ENCODE measurements at places on chromosomes 2 and 18.
A peak's percentile ranks its signal among the peaks of the same experiment; 100 is the strongest.

GRCh38 chr2:210681491-210681890, 125.1 kb downstream of the CPS1 start:
- peak; percentile 75 for DNase-seq

DNA sequence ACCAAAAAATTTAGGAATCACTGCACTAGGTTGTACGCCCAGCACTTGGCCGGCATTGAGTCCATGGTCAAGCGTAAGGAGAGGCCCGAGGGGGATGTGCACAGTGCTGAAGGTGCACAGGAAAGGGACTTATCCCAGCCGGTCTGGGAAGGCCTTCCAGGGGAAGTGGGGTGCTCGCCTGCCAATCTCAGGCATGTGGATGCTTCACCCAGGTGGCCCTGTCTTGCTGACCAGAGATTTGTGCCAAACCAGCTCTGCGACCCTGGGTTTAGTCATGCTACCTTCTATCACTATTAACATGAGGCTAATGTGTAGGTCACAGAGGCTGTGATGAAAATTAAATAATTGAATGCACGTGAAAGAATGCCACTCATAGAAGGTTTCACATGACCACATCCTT, 1.7 kb upstream of the ITM2C start:
- DNase-seq = no peak

- peak; percentile 37 for DNase-seq
Measured at GRCh38 chr2:227238238-227239237, 74.1 kb downstream of the COL4A3 start.

DNA sequence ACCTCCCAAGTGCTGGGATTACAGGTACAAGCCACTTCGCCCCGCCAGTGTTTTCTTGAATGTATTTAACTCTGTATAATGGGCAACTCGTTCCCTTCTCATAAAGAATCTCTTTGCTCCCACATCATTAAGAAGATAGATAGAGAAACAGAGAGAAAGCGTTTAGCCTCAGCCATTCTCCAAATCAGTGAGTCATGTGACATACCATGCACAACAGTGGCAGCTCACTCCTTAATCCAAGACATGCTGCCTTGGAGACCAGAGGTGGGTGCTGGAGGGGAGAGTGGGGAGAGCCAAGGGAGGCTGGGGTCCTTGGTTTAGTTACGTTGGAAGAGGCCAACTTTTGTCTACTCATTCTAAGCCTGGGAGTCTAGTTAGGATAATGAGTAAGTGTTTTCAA, 54.7 kb downstream of the TGIF1 start:
- no peak for DNase-seq

DNA sequence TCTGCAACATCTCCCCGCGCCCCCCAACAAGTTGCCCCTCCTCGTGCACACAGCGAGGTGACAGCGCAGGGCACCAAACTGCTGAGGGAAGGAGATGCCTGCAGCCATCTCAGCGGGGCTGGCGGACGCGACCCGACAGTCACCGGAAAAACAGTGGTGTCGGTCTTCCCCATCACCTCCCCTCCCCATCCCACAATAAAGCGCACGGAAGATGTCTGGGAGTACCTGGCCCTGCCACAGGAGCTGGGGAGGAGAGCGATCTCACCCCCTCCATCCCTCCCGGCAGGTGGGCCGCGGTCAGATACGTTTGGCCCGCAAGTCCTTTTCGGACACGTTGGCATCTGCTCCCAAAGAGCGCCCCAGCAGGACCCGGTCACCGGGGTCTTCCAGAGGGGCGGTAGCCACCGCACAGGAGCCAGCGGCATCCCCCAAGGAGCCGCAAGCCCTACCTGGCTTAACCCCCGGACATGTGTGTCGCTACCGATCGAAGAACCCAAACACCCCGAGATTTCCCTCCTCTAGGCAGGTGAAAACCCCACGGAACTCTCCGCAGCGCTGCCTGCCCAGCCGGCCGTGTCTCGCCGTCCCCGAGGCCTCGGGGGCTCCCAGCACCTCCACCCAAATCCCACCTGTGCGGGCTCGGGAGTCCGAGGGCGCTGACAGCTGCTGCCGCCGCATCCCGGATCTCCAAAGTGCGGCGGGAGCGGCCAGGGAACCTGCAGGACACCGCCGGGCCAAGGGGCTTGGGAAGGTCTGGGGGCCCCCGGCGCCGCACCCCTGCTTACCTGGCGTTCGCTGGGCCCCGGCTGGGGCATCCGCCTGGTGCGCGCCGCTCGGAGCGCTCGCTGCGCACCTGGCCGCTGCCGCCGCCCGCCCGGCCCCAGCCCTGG, 657 bp downstream of the ATP8B1 start:
- no peak for DNase-seq

DNA sequence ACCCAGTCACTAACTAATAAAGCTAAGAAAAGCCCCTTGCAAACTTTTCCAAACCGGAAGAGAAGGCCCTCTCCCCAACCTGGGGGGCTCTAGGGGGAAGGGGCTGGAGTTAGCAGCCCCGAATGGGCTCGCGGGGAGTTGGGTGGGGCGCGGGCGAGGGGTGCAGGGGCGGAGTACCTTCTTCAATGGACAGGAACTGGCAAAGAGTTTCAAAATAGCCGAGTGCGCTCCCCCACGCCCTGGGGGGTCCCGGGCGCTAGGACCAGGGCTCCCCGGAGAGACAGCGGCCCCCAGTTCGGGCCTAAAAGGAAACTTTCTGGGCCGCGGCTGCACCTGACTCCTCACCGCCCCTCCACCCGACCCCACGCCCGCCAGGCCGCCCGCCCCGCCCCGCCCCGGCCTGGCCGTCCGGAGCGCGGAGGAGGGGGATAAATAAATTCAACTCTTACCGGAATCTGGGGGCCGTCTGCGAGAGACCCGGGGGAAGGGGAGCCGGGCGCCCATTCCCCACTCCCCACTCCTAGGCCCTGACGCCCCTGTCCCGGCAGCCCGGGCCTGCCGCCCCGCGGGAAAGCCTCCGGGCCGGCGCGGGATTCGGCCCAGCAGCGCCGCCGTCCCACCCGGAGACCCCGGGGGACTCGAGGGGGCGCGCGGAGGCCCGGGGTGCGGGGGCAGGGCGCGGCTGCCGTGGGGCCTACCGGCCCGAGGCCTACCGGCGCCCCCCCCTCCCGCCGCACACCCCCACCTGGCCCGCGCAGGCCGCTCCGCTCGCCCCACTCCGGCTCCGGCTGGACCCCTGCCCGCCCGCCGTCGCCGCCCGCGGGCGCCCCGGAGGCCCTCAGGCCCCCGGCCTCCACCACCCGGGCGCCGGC, 868 bp downstream of the INO80D start:
- DNase-seq = no peak

- no peak for DNase-seq
Measured at GRCh38 chr2:106306387-106306786, 112.3 kb upstream of the UXS1 start.

DNA sequence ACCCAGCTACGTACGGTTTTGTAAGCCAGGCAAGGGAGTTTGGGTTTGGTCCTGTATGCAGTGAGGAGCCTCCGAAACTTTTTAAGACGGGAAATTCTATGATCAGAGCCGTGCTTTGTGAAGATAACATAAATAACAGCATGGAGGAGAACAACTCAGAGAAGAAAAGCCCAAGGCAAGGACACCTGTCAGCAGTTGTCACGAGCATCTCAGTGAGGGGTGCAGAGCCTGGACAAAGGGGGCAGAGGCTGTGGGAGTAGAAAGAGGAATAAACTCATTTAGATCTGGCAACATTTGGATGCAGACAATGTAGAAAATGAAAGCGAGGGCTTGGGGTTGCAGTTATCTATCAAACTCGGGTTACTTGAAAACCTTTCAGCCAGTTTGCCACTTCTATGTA, 64.5 kb downstream of the CAVIN2 start:
- no peak for DNase-seq

GRCh38 chr18:10017043-10017442, 103.2 kb downstream of the VAPA start:
- DNase-seq = no peak

- no peak for DNase-seq
Measured at GRCh38 chr2:19893520-19894133, 8.2 kb downstream of the TTC32 start.

- DNase-seq = no peak
Measured at GRCh38 chr2:212465456-212465855, 73.1 kb downstream of the ERBB4 start.

DNA sequence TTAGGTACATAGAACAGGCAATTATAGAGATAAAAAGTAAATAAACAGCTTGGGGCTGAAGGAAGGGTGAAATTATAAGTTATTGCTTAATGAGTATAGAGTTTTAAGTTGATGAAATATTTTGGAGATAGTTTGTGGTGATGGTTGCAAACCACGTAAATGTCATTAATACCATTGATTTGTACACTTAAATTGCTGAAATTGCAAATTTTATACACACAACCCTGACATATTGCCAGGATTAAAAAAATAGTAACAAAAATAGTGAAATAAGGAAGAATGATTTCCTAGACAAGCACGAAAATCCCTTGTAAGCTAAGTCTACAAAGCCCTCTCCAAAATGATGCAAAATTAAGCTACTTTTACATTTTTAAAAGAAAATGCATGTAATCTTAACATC, 46.2 kb upstream of the RAB6D start:
- no peak for DNase-seq

DNA sequence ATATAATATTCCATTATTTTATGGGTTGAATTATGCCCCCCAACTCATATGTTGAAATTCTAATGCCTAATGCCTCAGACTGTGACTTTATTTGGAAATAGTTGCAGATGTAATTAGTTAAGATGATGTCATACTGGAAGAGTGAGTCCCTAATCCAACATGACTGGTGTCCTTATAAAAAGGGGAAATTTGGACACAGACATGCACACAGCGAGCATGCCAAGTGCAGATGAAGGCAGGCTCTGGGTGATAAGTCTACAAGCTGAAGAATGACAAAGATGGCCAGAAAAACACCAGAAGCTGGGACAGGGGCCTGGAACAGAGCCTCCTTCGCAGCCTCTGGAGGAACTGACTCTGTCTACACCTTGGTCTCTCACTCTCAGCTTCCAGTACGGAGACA, 10.0 kb upstream of the ASAP2 start:
- DNase-seq = no peak

DNA sequence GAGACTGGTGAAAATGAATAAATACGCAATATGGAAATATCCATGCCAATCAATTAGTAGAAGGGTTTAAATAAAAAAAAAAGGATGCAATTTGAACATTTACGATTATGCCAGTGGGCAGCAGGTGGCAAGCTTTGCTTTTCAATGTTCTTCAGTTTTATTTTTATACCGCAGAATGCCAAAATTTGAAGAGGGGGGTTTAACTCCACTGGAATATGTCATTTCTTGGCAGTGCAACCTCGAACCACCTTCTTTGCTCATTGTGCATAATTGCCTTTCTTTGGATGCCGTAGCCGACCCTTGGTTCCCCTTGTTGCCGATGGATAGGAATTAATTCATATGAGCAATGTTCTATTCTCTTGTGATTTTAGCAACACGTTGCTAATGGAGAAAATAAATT, 88.0 kb downstream of the LTBP1 start:
- DNase-seq = no peak

GRCh38 chr2:237558961-237559641, 7.3 kb upstream of the PRLH start:
- no peak for DNase-seq

DNA sequence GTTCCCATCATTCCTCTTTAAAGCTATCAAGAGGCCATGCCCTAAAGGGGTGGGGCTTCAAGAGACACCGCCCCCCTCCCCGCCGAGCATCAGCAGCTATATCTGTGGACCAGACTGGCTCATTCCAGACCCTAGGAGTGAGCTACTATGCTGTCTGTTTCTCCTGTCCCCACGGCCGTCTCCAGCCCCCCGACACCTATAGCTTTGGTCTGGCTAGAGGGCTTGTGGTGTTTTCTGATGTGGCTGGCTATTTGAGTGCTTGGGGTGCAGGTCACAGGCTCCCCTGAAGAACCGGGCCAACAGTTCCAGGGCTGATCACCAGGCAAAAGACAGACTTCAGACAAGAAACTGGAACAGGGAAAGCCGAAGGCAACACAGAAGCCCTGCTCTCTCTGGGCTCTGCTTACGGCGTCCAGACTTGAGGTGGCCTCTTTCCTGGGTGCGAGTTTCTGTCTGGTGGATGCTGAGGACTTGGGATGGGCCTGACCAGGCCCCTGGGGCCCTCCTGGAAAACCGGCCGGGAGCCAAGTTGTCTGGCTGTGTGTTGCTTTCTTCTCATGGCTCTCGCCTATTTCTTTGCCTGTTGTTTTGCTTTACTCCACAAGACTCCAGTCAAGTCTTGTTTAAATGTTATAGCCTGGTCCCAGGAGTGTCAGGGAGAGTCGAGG, 83.6 kb downstream of the KLHL29 start:
- no peak for DNase-seq

GRCh38 chr2:215750763-215751162, 262.6 kb downstream of the MREG start:
- DNase-seq = no peak

GRCh38 chr2:121211689-121212151, 73.3 kb downstream of the TFCP2L1 start:
- no peak for DNase-seq

- no peak for DNase-seq
Measured at GRCh38 chr2:68237404-68237803, 14.9 kb downstream of the PPP3R1 start.

GRCh38 chr2:12004713-12005112, 258.3 kb downstream of the LPIN1 start:
- DNase-seq = no peak

GRCh38 chr2:74959106-74959751, 786 bp downstream of the POLE4 start:
- no peak for DNase-seq

GRCh38 chr2:88247531-88247930, 77.4 kb downstream of the THNSL2 start:
- no peak for DNase-seq

All from NCI-H1930 (cell line).